ENCODE measurements at places on chromosomes 1 and 21. TPM values are rescaled to one million over a fixed set of nuclear protein-coding genes. Genes with fewer than 3 reads are reported as not detected.

Gene KCNK2
- total RNA-seq = 11.0 TPM

Gene NT5C1A
- not detected for total RNA-seq

Gene NOS1AP
- 7.6 TPM for total RNA-seq

Gene RUNX3
- total RNA-seq = 0.21 TPM

Gene ADGRL4
- total RNA-seq = 1.2 TPM

Gene SPRR2G
- total RNA-seq = not detected

Gene ATAD3C
- 0.40 TPM for total RNA-seq

Gene RXFP4
- 0.32 TPM for total RNA-seq

Gene KRTAP21-2
- not detected for total RNA-seq

Gene AGT
- 0.41 TPM for total RNA-seq

All from motor neuron (in vitro differentiated cells).